ENCODE measurements at places on chromosomes 6 and 20.

DNA sequence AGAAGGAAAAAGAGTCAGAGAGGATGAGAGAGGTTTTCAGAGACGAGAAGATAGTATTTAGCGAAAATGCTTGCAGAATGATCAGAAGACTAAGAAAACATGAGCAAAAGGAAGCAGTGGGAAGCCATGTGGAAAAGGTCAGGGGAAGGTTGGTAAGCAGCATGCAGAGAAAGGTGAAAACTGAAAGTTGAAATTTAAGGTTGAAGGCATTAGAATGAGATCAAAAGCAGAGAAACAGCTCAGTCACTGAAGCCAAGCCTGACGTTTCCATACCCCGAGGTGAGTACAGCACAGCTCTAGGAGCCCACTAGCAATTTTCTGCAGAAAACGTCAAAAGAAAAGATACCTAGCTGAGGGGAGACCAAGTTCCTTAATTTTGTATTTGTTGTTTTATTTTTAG, 19.1 kb upstream of the TFB1M start:
- DNase-seq, result no peak

GRCh38 chr6:107154801-107155160, 39.5 kb upstream of the BEND3 start:
- no peak for DNase-seq

DNA sequence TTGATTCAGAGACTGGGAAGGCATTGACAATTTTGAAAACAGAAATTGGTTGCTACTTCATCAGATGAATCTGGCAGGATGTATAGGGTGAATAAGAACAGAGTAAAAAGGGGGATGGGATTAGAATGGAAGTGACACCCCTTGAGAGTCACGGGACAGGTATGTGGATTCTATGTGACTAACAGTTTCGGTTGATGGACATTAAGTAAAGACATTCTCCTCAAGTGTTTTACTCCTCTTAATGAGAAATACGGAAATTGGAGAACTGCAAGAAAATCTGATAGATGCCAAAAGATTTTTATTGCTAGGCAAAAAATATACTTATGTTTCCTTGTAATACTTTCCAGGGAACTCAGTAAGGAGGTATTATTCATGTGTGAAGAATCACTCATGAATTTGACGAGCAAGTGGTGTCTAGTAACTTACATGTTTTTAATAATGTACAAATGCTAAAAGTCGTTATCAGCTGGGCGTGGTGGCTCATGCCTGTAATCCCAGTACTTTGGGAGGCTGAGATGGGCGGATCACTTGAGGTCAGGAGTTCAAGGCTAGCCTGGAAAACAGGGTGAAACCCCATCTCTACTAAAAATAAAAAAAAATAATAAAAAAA, 135.8 kb downstream of the KIF16B start:
- DNase-seq, result no peak

GRCh38 chr6:148140772-148141557, 201.7 kb upstream of the SASH1 start:
- DNase-seq, result no peak

GRCh38 chr6:111802015-111802414, 71.2 kb downstream of the FYN start:
- no peak for DNase-seq
